Caudate nucleus (tissue), 63 donors: ENCODE measurements at places on chromosomes 13 and 19.

- DNase-seq = no peak
These were observed 47.0 kb upstream of the FLT1 start for GRCh38 chr13:28541966-28542365.

GRCh38 chr19:14674764-14675163 lies at the start of gene ADGRE3:
TSS of gene ADGRE3 (minus strand) at chr19:14674844. CDS start at chr19:14674770, 74 bp downstream.
- DNase-seq = no peak

GRCh38 chr13:89315287-89315686 lies 1644.1 kb downstream of the SLITRK5 start:
- DNase-seq = no peak

GRCh38 chr13:107124129-107124718 lies 556.3 kb upstream of the ARGLU1 start:
- DNase-seq = no peak

GRCh38 chr13:35675651-35676050 lies 199.2 kb upstream of the MAB21L1 start:
- no peak for DNase-seq

DNA sequence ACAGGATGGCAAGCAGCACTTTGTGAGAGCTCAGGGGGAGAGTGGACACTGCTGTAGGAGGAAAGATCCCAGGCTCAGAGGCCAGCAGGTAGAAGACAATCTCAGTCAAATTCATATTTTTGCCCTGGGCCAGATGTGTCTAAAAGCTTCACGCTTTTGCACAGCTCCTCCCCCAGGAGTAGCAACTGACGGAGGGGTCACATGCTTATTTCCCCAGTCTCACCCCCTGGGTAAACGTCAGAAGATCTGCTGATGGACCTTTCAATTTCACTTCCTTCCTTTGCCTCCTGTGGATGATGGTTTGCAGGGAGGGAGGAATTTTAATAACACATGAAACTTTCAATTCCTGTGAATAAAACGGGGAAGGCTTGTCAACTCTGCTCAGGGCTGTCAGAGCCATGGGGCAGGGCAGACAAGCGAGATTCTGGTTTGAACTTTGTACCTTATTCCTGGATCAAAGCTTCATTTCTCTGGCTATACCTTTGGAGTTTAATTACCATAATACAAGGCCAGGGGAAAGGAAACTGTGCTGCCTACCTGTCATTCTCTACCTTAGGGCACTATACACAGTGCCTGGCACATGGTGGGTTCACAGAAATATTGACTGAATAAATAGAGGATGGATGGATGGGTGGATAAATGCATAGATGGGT lies 41.0 kb downstream of the POU4F1 start:
- DNase-seq = no peak

GRCh38 chr19:41554907-41555306 lies 21.1 kb upstream of the CEACAM21 start:
- no peak for DNase-seq

GRCh38 chr19:41415154-41415571 lies 12.0 kb downstream of the B3GNT8 start:
- DNase-seq = no peak

DNA sequence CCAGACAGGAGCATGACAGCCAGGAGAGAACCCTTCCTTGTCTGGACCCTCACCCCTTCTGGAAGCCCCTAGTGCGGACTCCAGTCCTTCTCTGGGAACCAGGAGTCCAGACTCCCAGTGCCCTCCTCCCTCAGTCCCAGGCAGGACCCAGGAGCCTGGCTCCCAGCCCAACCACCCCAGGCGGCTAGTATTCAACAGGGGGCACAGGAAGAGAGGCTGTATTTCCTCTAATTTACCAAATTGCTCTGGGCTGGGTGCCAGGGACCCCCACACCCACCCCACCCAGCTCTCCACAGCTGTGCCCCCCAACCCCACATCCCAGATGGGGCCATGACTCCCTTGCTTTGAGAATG lies 3.3 kb downstream of the GRIN2D start:
- DNase-seq = no peak

DNA sequence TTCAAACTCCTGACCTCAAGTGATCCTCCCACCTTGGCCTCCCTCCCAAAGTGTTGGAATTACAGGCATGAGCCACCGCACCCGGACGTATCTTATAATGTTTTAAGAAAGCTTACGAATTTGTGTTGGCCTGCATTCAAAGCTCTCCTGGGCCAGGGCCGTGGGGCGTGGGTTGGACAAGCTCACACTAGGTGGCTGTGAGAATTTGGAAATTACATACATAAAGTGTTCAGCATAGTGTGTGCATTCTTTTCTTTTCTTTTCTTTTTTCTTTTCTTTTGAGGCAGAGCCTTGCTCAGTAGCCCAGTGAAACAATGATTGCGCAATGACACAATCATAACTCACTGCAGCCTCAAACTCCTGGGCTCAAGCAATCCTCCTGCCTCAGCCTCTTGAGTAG lies 2.6 kb downstream of the ZSWIM4 start:
- DNase-seq = no peak

DNA sequence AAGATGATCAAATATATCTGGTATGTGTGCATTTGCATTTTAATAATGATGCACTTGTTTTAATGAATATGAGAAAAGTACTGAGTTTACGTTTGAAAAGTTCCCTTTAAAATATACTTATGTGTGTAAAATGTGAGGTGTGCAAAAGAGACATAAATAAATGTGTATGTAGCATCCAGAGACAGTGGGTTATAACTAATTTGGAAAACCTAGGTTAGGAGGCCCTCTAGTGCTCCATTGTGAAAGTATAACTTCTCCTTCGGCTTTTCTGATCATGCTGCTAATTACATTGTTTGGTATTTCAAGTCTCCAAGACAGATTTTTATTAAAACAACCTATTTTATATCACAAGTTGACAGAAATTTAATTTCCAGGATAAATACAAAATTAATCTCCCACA lies 30.1 kb downstream of the SCEL start:
- DNase-seq = peak; percentile 0

GRCh38 chr19:5128251-5128935 lies 159.5 kb downstream of the KDM4B start:
- no peak for DNase-seq

DNA sequence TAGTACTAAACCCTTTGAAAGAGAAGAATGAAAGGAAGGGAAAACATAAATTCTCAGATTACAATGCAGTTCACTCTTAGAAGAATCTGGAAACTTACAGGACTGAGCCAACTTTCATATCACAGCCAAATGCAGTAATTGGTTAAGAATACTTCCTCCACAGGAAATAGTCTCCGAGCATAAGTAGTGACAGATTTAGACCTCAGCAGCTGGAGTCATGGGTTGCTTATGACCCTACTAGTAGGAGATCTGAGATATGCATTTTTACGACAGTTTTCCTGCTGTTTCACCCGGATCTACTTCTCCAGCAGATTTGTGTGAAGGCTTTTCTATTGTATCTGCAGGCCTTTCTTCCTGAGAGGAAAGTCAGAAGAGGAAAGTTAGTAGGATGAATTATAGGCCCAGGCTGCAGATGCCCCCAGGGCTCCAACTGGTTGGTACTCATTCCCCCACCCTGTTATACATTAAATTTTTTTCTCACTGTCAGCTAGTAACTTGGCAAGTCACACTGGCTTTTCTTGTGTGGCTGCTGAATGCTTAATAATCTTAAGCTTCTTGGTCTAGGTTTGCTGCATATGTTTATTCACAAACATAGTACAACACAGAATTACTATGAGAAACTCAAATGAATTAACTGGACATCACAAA lies 1241.5 kb upstream of the MIR17HG start:
- DNase-seq = no peak

DNA sequence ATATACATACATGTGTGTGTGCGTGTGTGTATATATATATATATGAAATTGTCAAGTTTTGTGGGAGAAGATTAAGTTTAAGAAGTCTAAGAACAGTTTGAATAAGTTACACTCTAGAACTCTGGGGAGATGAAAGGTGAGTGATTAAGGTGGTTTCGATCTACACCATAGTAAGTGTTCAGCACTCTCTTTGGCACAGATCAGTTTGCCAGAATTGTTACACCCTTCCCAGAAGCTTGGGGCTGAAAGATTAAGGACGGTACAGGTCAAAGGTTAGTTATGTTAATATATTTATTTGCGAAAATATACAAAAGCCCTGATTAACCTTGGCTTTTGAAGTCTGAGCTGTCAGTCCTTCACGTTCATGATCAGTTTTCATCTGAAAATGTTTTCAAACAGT lies 309.1 kb downstream of the KLF5 start:
- DNase-seq = no peak

- no peak for DNase-seq
These were observed 1.6 kb upstream of the CACNG6 start for GRCh38 chr19:53989600-53990533.

- DNase-seq = no peak
These were observed 12.5 kb upstream of the NCR1 start for GRCh38 chr19:54893406-54893805.

DNA sequence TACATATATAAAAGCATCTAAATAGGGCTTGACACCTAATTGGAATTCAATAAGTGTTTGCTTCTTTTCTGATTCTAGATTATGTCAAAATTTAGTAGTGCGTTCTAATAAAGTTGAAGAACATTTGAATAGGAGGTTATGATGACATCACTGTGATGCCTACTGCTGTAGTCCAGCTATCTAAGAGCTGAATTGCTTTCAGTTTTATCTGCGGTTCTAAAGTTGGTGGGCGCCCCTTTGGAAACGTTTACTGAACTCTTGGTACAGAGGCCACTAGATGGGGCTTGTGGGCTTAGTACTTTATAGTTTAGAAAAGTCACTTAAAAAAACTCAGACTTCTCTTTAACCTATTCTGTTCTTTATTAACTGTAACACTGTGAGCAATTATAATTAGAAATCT lies 776.9 kb downstream of the GPC5 start:
- no peak for DNase-seq

DNA sequence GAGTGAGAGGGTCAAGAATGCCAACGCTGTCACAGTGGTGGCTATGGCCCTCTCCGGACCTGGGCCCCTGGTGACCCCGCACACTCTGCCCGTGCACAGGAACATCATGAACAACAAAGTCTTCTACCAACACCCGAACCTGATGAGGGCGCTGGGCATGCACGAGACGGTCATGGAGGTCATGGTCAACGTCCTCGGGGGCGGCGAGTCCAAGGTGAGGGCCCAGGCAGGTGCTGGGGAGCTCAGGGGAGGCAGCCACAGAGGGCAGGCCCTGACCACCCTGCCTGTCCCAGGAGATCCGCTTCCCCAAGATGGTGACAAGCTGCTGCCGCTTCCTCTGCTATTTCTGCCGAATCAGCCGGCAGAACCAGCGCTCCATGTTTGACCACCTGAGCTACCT lies 62.6 kb downstream of the RYR1 start:
- no peak for DNase-seq

DNA sequence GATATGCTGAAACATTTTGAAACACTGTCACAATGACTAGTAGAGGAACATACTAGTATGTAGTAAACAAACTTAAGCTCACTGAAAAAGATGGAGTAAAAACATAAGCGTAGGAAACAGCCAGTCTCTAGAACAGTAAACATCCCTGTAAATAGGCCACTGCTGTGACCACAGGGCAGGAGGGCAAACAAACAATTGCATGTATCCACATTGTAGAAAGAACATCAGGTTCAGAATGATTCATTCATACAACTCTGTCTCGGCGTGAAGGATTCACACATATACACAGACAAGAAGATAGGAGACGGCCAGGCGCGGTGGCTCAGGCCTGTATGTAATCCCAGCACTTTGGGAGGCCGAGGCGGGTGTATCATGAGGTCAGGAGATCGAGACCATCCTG lies 390.1 kb downstream of the IRS2 start:
- DNase-seq = no peak

GRCh38 chr13:99290894-99291293 lies 16.3 kb downstream of the GPR183 start:
- no peak for DNase-seq

DNA sequence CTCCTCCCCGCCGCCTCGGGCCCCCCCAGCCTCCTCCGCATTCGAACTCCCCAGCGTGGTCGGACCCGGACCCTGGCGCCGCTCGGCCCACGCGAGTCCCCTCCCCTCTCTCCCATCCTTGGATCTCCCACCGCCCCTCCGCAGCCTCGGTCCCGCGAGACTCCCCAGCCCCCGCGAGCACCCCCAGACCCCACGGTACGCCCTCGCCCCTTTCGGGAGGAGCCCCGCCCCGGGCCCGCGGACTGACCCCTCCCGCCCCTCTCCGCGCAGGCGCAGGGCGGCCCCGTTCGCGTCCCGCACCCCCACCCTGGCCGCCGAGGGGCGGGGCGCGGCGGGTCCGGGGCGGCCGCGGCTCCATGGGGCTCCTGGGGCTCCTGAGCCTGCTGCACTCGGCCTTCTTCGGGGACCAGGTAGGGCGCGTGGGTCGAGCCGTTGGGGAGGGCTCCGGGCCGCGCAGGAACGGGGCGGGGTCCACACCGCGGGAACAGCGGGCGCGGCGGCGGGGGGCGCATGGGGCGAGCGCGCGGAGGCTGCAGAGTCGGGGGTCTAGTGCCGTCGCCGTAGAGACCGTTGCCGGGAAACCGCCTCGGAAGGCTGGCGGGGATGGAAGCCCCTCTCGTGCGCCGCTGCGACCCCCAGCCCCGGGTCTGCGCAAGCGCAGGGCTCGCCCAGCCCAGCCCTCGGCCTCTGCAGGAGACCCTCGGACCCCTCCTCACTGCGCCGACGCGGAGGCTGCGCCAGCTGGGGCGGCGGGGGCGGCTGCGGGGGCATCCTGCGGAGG lies 3.8 kb upstream of the APC2 start:
- DNase-seq = no peak

GRCh38 chr13:97986835-97987234 lies 33.4 kb downstream of the IPO5 start:
- DNase-seq = no peak

DNA sequence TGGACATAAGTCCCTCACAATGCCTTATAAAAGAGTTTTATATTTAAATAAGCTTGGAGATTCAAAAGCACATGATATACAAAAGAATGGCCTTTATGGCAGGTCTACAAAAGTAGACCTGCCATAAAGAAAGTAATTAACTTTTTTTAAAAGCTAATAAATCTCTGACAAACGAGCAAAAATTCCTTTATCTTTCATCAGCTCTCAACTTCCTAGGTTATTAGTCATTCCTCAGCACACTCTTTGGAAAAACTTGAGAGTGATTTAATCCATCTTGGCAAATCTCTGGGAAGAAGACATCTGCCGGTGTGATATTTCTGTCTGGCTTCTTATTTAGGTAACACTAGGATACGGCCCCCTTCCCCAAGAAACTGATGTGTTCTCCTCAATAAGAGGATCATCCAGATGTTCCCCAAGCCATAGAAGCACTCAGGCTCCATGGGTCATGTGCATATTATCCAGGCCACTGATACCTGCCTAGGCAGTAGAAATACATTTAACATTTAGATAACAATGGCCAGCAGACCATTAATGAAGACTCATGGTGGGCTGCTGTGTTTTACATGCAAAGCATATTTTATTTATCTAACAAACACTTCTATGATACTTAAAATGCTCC lies 372.7 kb downstream of the LIG4 start:
- DNase-seq = no peak

- DNase-seq = no peak
These were observed 15.7 kb upstream of the F7 start for GRCh38 chr13:113089693-113090414.
